ENCODE measurements at places on chromosomes 3 and 15.

GRCh38 chr3:20401253-20401652 is 215.2 kb upstream of the SGO1 start:
- no peak for DNase-seq

DNA sequence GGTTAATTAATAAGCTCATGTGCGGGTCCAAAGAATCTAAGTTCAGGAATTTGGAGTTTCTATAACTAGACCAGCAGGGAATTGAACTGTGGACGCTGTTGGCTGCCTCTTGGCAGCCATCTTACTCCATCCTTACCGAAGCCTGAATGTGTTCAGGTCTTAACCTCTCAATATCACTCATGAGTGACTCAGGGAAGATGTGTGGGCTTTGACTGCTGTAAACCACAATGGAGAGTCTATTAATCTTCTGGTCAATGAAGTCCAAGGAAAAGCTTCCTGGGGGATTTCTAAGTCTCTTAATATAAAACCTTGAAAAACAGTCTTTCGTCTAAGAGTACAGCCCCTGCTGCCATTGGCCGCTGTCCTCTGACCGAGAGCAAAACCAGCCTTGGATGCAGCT is 46.7 kb upstream of the OXTR start:
- DNase-seq: no peak

DNA sequence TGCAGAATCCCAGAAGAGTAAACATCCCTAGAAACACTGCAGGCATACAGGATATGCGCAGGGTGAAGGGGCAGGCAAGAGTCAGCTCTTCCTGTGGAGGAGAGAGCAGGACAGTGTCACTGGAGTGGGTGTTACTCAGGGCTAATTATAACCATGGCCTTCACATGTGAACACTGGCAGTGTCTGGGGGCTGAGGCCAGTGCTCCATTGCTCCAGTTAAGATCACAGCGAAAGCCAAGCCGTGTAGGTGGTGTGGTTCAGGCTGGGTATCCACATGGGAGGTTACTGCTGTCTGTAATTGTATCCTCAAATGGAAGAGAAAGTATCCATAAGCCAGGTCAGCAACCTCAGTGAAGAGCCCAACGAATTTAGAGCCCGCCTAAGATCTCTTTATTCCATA is 84.6 kb downstream of the MESD start:
- DNase-seq: no peak

- DNase-seq: peak; percentile 57
These were observed 281.2 kb upstream of the DPH6 start for GRCh38 chr15:35827141-35827540.

- no peak for DNase-seq
These were observed 77.6 kb downstream of the EDEM1 start for GRCh38 chr3:5264896-5265770.

DNA sequence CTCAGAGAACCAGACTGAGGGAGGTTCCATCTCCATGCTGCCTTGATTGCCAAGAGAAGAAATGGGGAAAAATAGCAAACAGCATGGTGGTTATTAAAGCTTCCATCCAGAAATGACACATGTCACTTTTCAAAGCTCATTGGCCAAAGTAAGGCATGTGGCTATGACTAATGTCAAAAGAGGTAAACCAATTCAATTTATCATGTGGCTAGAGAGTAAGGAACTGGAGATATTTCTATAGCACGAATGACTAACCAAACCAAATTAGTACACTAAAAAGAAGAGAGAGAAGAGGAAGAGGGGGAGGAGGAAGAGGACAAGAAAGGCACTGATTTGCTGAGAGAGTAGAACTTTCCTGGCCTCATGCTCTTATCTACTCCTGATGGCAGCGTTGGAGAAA is 115.2 kb upstream of the SLC6A11 start:
- no peak for DNase-seq

GRCh38 chr3:71407823-71408222 is 175.7 kb downstream of the FOXP1 start:
- DNase-seq: no peak

DNA sequence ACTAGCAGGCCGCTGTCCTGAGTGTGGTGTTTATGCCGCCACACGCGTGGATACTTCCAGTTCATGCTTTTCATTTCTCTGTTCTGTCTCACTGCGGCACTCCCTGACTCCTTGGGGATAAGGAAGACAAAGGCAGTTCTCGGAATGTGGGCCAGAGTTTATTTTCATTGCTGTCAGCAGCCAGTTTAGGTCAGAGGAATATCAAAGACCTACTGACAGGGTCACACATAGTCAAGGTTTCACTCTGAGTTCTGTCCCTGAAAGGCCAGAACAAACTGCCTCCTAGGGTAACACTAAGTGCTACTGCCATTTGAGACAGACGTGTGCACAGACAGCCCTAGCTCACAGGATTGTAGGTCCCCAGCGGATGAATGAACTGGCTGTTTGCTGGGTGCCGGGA is 27.3 kb upstream of the SPTBN5 start:
- no peak for DNase-seq

GRCh38 chr3:108387063-108387462 is 90.7 kb downstream of the HHLA2 start:
- DNase-seq: no peak

- no peak for DNase-seq
These were observed 799.3 kb downstream of the DIPK2A start for GRCh38 chr3:144770915-144771351.
